ENCODE measurements at places on chromosomes 12 and 14.

GRCh38 chr12:132545955-132546354, 56.0 kb downstream of the FBRSL1 start:
- DNase-seq, result no peak

- DNase-seq, result no peak
Measured at GRCh38 chr12:28177461-28177860, 12.8 kb upstream of the CCDC91 start.

GRCh38 chr14:54310151-54310850, 86.5 kb upstream of the CDKN3 start:
- DNase-seq, result no peak

- DNase-seq, result no peak
Measured at GRCh38 chr12:27822076-27822712, 42.2 kb upstream of the MANSC4 start.

DNA sequence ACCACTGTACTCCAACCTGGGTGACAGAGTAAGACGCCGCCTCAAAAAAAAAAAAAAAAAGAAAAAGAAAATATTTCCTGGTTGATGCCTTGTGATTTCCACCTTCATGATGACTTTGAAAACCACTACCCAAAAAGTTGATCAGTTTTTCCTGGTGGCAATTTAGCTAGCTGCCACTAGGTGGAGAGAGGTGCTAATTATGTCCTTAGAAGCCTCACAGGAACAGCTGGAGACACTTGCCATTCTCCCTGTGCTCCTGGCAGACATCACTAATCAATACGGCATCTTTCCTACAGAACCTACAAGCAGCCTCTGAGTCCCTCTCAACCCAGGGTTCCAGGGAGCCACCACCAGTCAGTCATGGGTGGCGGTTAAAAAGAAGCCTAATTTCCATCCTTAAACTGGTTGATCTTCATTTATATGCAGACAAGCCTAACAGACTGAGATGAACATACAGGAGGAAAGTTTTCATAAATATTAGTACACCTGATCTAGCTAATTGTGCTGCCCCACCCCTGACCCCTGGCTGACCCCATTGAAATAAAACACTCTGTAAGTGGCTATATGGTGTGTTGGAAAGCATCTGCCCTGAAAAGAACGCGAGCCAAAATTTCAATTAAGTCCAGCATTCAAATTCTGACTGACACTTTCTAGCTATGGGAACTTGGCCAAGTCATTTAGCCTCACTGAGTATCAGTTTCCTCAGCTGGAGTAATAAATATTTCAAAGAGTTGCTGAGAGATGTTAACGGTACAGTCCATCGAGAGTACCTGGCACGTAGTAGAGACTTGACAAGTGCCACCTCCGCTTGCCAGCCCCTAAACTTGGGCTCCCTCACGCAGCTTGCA, 6.2 kb upstream of the OAS1 start:
- DNase-seq, result no peak

DNA sequence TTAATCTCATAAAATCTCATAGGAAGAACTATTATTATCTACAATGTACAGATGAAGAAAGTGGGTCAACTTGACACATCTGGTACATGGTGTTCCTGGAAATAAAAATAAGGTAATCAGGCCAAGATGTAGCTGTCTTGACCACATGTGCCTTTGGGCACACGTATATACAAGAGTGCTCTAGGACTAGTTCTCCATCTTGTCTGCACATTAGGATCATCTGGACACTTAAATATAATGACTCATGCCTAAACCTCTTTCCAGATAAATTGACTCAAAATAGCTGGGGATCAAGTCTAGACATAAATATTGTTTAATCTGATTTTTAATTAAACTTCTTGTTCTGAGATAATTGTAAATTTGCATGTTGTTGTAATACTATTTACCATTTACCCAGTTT, 182.6 kb downstream of the CNTN1 start:
- no peak for DNase-seq
